ENCODE measurements at places on chromosomes 3 and 15.

GRCh38 chr15:63041974-63042876, at the start of gene TPM1:
Gene TPM1, plus strand, starts transcription at chr15:63042747. Its CDS starts 83 bp downstream, at chr15:63042830.
- peak within 1 kb of the TSS; percentile 75 for H3K27ac ChIP-seq
- H3K4me3 ChIP-seq = peak within 1 kb of the TSS; percentile 80
- peaks cover 3% of the 10 kb centered on the region for H3K36me3 ChIP-seq
- peak; percentile 95 for DNase-seq

DNA sequence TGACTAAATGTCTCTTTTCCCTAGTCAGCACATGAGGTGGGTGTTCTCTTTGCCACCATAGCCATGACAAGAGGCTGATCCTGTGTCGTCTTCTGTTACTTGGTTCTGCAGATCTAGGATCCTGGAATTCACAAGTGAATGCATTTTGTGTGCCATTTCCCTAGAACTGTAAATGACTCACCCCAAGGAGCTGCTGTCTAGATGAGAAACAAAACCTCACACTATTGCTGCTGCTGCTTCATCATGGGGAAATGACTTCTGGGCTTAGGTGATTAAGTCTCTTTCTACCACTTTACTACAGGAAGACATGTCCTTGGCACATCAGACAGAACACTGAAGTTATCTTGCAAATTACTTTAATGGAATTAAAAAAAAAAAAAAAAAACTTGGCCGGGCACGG, 54.9 kb downstream of the SLCO3A1 start:
- peak; percentile 45 for DNase-seq
- no peak overlapping the region for H3K27ac ChIP-seq
- H3K4me3 ChIP-seq = no peak overlapping the region

DNA sequence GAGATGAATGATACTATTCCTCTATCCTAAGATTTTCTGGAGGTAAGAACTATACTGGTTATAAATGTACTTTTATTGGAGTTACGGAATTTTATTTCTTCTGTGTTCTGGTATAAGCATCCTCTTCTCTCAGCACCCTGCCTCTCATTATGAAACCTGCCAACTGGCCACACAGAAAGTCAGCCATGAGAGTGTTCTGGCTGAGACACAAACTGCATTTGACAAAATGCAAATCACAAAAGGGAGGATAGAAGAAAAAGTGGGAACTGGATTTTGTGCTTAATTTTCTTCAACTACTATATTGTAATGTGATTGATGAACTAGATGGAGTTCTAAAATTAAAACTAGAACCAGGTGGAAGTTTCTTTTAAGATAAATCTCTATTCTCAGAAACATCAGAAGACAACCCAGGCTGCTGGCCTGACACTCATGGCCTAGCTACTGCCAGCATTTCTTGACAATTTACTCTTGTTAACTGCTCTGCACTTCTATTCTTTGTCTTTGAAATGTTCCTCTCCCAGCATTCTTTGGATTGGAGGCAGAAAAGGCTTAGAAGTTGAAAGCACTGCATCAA, 143.1 kb downstream of the WDR76 start:
- DNase-seq = no peak
- H3K4me1 ChIP-seq = no peaks in the 10 kb centered on the region
- H3K27ac ChIP-seq = no peak overlapping the region
- no peaks in the 10 kb centered on the region for H3K36me3 ChIP-seq
- no peak overlapping the region for H3K4me3 ChIP-seq

DNA sequence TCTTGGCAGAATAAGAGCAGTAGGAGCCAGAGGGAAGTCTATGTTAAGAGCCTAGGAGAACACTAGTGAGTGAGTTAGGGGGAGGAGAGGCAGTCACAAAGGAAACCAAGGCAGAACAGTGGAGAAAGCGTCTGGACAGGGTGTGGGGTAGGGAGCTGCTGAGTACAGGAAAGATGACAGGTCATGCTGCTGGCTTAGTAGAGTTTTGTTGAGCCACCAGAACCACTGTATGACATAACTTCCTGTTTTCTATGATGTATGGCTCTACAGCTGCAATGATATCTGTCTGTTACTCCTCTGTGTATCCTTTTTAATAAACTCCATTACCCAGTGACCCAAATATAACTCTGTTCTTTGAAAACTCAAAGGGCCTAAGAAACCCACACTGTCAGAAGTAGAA, 10.6 kb upstream of the STT3B start:
- no peaks in the 10 kb centered on the region for H3K36me3 ChIP-seq
- no peaks in the 10 kb centered on the region for H3K4me1 ChIP-seq
- no peak overlapping the region for H3K27ac ChIP-seq

DNA sequence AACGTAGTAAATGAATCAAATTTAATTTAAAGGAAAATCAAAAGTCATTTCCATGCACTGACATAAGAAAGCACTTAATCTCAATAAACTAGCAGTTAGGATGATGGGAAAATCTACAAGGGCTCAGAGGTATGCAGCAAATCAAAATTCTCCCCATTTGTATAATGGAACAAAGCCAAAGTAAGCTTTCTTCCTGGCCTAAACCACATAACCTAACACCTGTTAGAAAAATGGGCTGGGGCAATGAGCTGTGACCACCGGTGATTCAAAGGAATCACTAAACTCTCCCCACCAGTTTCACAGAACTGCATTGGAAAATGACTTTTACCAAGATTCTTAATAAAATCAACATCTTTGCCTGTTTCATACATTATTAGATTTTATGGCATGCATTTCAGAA, 1024.3 kb downstream of the FHIT start:
- H3K4me3 ChIP-seq = no peak overlapping the region
- no peaks in the 10 kb centered on the region for H3K27me3 ChIP-seq
- H3K4me1 ChIP-seq = no peaks in the 10 kb centered on the region
- no peak overlapping the region for H3K27ac ChIP-seq
- peak; percentile 10 for DNase-seq

GRCh38 chr15:47951781-47952180, 169.0 kb upstream of the SLC24A5 start:
- no peak for DNase-seq
- no peaks in the 10 kb centered on the region for H3K36me3 ChIP-seq
- H3K4me1 ChIP-seq = no peaks in the 10 kb centered on the region
- H3K4me3 ChIP-seq = no peak overlapping the region
- H3K27ac ChIP-seq = no peak overlapping the region

DNA sequence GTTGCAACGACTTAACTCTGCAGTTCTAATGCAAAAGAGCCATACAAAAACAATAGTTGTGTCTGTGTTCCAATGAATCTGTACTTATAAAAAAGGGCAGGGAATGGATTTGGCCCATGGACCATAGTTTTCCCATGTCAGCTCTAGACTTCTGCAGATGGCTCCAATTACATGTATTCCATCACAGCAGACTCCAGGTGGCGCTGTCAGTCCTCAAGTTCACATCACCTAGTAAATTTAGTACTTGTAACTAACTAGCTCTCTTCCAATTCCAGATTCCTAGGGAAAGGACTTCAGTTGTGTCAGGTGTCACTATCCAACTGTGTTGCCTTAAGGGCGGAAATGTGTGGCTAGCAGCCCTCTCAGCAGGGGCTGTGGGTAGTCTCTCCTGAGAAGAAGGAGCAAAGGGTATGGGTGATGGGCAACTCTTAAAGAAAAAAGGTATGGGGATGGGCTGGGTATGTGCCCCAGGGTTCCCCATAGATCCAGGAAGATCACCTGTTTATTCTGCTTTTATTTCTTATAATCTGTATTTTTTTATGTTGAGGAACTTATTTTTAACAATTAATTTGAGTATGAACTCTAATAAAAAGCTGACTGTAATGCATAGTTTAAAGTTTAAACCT, 36.2 kb downstream of the BBS4 start:
- H3K4me3 ChIP-seq = no peak overlapping the region
- no peaks in the 10 kb centered on the region for H3K27me3 ChIP-seq
- no peak overlapping the region for H3K27ac ChIP-seq
- H3K36me3 ChIP-seq = no peaks in the 10 kb centered on the region

DNA sequence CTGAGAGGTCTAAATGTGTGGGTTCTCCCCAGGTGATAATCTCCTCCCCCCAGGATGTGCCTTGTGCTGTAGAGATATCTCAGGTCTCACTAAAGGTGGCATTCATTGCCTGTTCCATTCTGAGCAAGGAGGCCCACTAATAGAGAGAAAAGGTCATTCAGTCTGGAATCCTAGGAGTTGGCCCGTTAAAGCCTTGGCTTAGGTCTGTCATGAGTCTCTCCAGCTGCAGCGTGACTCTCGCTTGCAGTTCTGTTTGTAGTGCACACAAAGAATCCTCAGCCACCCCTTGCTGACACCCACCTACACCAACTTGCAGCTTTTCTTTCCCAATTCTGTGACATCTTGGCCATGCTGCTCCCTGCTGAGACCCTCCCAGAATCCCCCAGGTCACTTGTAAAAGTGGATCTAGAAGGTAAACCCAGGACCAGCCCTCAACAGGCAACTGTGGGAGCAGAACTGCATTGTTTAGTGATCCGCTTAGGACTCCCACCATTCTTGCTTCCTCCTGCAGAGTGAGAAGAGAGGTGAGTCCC, 17.7 kb downstream of the MAGEF1 start:
- H3K36me3 ChIP-seq = no peaks in the 10 kb centered on the region
- H3K4me3 ChIP-seq = no peak overlapping the region
- peaks cover 3% of the 10 kb centered on the region for H3K27me3 ChIP-seq
- H3K27ac ChIP-seq = no peak overlapping the region

GRCh38 chr3:151203051-151203420, at the start of gene GPR171:
Gene GPR171, minus strand, starts transcription at chr3:151203216. Its CDS starts 3,830 bp downstream, at chr3:151199386.
- H3K4me1 ChIP-seq = no peaks in the 10 kb centered on the region
- H3K36me3 ChIP-seq = no peaks in the 10 kb centered on the region
- no peaks in the 10 kb centered on the region for H3K27me3 ChIP-seq
- DNase-seq = no peak
- no peak within 1 kb of the TSS for H3K4me3 ChIP-seq
- H3K27ac ChIP-seq = no peak within 1 kb of the TSS

DNA sequence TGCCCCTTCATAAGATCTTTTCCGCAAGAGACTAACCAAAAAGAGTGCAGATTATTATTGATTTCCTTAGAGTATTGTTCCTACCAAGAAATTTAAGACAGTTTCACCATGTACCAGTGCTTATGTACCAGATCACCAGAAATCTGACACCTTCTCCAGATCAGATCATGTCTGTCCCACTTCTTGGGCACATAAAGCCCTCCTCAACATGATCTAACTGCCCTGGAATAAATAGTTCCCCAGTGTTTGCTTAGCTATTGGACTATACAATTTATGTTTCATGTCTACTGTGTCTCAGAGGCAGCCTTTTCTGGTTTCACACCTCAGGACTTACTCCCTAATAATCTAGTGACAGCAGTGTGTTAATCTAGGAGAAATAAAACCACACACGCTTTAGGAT, 46.8 kb downstream of the NME9 start:
- H3K27me3 ChIP-seq = no peaks in the 10 kb centered on the region
- DNase-seq = no peak
- peaks cover 2% of the 10 kb centered on the region for H3K36me3 ChIP-seq
- H3K27ac ChIP-seq = no peak overlapping the region
- H3K4me3 ChIP-seq = no peak overlapping the region
- no peaks in the 10 kb centered on the region for H3K4me1 ChIP-seq

DNA sequence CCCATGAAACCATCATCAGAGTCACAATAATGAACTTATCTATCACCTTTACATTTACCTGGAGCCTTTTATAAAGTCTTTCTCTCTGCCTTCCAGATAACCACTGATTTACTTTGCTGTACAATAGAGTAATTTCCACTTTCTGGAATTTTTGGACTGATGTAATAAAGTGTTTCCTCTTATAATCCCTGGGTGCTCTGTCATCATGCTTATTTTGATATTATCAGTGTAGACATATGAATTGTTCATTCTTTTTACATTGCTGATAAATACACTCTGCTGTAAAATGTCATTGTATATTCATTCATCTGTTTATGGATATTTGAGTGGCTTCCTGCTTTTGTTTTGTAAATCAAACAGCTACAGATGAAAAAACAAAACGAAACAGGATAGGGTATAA, 27.0 kb upstream of the IREB2 start:
- DNase-seq = no peak
- H3K27ac ChIP-seq = no peak overlapping the region
- no peaks in the 10 kb centered on the region for H3K27me3 ChIP-seq
- H3K36me3 ChIP-seq = no peaks in the 10 kb centered on the region
- no peak overlapping the region for H3K4me3 ChIP-seq

- no peaks in the 10 kb centered on the region for H3K27me3 ChIP-seq
- peak overlapping the region; percentile 66 for H3K27ac ChIP-seq
- DNase-seq = no peak
- H3K4me1 ChIP-seq = peaks cover 6% of the 10 kb centered on the region
- H3K4me3 ChIP-seq = peak overlapping the region; percentile 59
- H3K36me3 ChIP-seq = peaks cover 2% of the 10 kb centered on the region
Observed at GRCh38 chr3:51968170-51968775, 1.0 kb upstream of the PCBP4 start.

- H3K4me1 ChIP-seq = no peaks in the 10 kb centered on the region
- H3K36me3 ChIP-seq = peaks cover 1% of the 10 kb centered on the region
- no peak overlapping the region for H3K4me3 ChIP-seq
- no peak overlapping the region for H3K27ac ChIP-seq
- H3K27me3 ChIP-seq = no peaks in the 10 kb centered on the region
Observed at GRCh38 chr3:63934041-63934866, 22.1 kb upstream of the SCAANT1 start.

DNA sequence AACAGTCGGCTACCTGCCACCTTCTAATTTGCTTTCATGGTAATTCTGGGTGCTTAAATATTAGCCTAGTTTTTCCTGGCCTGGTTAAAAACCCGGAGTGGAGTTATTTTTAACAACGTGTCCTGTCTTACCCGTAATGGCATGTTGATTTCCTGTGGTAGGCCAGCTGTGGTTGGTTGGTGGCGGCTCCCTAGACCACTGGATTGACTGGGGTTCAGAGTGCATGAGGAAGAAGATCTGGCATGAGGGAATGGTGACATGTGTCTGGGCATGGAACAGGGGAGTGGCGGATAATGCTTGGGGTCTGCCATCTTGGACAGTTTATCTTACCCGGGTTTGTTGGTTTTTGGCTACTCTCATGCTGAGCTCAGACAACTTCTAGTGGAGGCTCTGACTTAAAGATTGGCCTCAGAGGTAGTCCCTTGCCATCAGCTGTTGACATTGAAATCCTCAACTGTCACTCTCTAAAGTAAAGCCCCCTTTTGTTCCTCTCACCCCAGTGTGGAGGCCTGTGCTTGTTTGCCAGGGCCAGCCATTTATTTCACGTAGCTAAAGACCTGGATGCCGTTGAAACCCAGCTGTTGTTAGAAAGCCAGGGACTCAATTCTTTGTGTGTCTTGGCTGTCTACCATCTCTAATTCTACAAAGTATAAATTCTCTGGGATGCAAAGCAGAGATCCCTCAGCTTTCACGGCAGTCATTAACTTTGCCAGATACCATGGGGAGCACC, 81.6 kb downstream of the DNASE1L3 start:
- no peak overlapping the region for H3K4me3 ChIP-seq
- H3K4me1 ChIP-seq = no peaks in the 10 kb centered on the region
- no peak overlapping the region for H3K27ac ChIP-seq
- no peaks in the 10 kb centered on the region for H3K27me3 ChIP-seq
- peaks cover 10% of the 10 kb centered on the region for H3K36me3 ChIP-seq

Data from fibroblast of lung (primary cell).